ENCODE measurements at places on chromosomes 2 and 18.

GRCh38 chr18:12625241-12625640 is 32.7 kb downstream of the SPIRE1 start:
- no peak for DNase-seq

DNA sequence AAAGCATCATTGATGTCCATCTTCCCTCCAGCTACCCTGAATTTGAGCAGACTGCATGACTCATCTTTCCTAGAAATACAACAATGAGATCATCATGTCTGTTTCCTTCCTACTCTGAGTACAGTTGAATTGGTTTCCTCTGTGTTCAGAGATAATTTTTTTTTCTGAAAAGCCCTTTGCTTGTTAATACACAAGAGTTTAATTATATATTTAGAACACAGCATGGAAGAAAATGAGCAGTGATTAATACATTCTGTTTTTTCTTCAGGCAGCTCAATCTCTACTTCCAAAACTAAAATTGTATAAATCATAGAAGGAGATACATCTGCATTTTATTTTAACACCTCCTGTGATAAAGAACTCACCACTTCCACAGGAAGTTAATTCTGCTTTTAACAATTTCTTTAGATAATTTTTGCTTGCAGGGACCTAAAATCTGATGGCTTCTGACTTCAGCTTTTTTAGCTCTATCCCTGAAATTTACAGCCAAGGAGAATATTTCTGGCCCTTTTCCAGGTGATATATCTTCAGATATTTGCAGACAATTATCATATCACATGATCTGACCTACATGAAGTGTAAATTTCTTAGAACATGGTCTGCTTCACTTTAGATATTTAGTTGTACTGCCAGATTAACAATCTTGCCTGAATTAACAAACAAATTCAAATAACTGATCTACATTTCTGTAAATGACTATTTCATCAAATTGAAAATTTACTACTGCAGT is 249.0 kb downstream of the TRIB2 start:
- no peak for DNase-seq

- no peak for DNase-seq
These were observed 56.8 kb downstream of the ADD2 start for GRCh38 chr2:70711191-70711590.

- DNase-seq, result no peak
These were observed 22.7 kb downstream of the MRO start for GRCh38 chr18:50797142-50797541.

GRCh38 chr18:13369756-13370510 is 151.4 kb downstream of the LDLRAD4 start:
- DNase-seq, result peak; percentile 43

GRCh38 chr2:235666213-235666781 is 172.5 kb downstream of the AGAP1 start:
- peak; percentile 60 for DNase-seq

GRCh38 chr2:240791821-240792628 is 28.0 kb downstream of the KIF1A start:
- DNase-seq, result no peak

All from NCI-H146 (cell line).